ENCODE measurements at places on chromosomes 6 and 20.

- DNase-seq = no peak
Measured at GRCh38 chr20:17651760-17652388, 30.2 kb downstream of the RRBP1 start.

GRCh38 chr20:50541606-50542041, 31.4 kb downstream of the PTPN1 start:
- DNase-seq = peak; percentile 87

DNA sequence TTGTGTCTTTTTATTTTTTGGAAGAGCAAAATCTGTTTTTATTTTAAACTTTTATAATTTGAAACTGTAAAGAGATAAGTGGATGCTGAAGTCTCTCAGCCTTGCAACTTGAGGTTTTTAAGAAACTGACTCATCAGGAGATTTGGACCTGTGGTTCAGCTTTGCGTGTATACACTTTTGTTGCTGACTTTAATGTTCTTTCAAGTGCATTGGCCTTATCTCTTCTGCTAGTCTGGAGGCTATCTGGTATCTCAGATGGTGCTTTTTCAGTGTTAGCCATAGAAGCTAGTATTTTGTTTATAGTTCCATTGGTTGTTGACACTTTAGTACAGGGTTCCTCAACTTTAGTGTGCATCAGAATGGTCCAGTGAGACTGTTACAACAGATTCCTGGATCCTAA, 504.0 kb upstream of the SPTLC3 start:
- no peak for DNase-seq

DNA sequence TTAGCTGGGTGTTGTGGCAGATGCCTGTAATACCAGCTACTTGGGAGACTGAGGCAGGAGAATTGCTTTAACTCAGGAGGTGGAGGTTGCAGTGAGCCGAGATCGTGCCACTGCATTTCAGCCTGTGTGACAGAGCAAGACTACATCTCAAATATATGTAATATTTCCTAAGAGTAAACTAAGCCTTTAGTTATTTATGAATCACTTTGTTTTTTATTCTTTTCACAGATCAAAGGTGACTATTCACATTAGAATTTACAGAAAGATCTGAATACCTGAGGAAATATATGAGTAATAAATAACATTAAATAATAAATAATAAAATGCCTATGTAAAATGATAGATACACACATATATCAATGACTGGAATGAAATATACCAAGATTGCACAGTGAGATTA, 630.8 kb upstream of the IMPG1 start:
- DNase-seq = no peak

GRCh38 chr6:144469144-144469575, 184.0 kb downstream of the UTRN start:
- DNase-seq = no peak

DNA sequence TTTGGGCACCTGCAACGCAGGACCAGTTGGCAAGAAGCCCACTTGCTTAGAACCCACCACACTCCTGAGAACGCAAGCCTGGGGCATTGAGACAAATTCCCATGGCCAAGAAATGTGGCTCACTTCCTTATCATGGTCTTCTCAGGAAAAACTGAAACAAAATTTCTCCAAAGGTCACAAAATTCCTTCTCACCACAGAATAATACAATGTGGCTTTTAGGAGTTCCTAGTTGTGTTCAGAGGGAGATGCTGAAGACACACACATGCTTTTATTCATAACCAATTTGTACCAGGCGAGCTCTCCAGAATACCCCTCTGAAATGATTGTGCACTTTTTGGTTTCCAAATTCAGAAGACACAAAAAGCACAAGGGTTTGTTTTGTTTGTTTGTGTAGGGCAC, 31.6 kb downstream of the ADTRP start:
- no peak for DNase-seq

DNA sequence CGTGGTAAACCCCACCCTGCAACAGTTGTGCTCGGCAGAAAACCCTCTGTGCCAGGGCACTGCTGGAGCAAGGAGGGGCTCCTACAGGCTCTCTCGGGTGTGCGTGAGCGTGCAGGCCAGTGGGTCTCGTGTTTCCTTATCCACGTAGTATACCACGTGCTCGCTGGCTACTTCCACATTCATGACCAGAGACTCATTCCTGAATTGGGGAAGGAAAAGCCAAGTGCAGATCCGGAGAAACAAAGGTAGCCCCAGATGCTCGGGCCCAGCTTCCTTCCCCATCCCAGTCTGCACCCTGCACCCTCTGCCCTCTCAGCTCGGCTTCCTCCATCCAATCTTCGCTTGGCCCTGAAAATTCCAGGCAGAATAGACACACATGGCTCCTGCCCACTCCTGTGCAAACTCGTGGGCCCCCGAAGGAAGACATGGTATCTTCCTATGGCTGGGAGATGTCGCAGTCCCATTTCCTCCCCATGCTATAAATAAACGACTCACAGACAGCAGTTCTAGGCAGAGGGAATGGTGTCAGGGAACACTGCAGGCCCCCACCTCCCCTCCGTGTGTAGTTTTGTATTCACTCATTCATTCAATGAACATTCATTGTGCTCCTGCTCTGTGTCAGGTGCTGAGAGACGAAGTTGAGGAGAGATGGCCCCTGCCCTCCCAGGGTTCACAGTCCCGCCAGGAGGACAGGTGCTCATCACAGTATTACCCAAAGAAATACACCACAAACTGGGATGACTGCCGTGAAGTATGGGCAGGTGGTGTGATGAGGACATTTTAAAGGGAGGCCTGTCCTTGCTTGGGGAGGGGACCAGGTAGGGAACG, 29.6 kb downstream of the NPEPL1 start:
- no peak for DNase-seq

- no peak for DNase-seq
Measured at GRCh38 chr6:143711714-143712113, 33.9 kb downstream of the PHACTR2 start.

- DNase-seq = no peak
Measured at GRCh38 chr6:119736296-119737021, 386.9 kb upstream of the MAN1A1 start.

DNA sequence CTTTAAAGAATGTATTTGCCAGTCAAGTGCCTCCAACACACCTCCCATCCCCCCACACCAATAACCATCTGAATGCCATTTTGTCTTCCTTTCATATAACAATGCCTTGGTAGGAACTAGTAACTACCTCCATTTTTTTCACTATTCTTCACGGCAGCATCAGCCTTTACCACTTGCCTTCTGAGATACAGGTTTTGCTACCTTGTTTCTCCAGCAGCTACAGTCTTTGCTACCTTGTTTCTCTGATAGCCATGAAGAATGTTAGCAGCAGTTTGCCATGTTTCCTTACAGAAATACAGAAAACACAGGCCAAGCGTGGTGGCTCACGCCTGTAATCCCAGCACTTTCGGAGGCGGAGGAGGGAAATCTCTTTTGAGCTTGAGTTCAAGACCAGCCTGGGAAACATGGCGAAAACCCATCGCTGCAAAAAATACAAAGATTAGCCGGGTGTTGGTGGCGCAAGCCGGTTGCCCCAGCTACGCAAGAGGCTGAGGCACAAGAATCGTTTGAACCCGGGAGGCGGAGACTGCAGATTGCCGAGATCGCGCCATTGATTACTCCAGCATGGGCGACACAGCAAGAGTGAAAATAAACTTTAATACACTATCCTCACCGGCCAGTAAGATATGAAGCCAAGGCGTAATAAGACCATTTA, 100.9 kb downstream of the HFE start:
- DNase-seq = peak; percentile 96

- peak; percentile 78 for DNase-seq
Measured at GRCh38 chr6:163427498-163428254, 13.2 kb downstream of the QKI start.

GRCh38 chr6:114068116-114068515, 97.2 kb upstream of the HDAC2 start:
- DNase-seq = no peak

GRCh38 chr6:35435074-35435837, 16.9 kb upstream of the FANCE start:
- DNase-seq = no peak

GRCh38 chr6:14084388-14084787, 33.2 kb upstream of the CD83 start:
- no peak for DNase-seq

- DNase-seq = no peak
Measured at GRCh38 chr6:145022199-145022796, 713.0 kb downstream of the EPM2A start.

- DNase-seq = peak; percentile 67
Measured at GRCh38 chr6:152750694-152751093, at the start of gene VIP. Gene VIP (plus strand): TSS chr6:152750797. CDS start chr6:152752178, 1,381 bp downstream.

DNA sequence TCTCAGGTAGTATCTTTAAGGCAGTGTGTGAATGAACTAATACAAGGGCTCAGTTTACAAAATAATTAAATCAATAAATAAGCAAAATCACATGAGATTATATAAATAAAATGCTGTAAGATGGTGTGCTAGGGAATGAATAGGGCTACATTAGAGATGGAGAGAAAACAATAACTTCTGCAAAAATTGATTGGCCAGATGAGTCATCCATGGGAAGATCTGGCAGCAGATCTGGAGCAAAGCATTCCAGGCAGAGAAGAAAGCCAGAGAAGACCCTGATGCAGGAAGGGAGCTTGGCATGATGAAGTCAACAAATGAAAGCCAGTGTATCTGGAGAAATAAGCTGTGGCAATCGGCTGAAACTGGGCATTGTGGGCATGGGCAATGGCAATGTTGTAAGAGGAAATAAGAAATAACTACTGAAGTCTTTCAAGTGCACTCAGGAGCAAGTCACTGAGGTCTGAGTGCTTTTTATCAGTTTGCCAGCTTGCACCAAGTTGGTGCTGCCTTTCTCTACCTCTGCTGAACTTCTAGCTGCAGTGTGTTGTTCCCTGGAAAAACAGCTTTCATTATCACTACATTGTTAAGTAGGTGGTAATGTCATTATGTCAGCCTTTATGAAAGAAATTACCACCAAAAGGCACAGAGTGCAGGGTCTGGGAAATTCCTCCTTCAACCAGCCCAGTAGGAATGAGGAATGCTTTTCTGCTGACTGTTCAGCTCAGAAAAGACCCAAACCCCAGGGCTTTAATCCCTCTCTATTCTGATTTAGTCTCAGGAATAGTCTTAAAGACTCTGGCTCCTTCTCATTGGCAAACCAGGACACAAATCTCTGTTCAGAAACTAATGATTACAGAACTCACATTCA, 231.6 kb downstream of the HTR1B start:
- peak; percentile 22 for DNase-seq

DNA sequence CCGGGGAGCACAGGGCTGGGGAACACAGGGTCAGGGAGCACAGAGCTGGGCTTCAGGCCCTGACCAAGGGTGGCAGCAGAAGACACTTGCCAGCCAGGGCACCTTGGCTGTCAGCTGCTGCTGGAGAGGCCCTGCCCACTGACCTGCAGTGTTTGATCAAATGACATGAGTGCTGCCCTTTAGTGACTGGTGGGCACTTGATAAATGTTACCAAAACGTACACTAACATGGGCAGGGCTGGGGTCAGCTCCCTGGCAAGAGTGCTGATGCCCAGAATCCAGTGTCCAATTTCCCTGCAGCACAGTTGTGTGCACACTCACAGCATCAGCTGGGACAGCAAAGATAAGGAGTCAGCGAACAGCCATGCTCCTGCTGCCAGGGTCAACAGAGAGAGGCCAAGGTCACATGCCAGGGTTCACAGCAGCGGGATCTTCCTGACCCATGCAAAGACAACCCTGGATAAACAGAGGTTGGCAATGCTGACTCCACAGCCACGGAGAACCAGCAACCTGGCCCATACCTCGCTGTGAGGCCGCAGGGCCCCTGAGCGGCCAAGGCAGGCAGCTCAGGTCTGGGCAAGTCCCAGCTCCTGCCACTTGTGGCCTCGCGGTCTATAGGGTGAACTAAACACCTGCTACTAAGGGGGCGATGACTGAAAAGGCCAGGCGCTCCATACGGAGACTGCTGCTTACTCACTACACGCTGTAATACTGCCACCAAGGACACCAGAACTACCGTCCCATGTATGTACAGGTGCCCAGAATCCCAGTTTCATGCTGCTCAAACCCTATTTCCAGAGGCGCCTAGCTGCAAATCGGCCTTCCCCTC, 46.3 kb downstream of the NINL start:
- no peak for DNase-seq

Measured in hematopoietic multipotent progenitor cell treated with erythropoietin and hydrocortisone succinate and interleukin-3 and kit ligand, for 4 days (in vitro differentiated cells).